ENCODE measurements at places on chromosomes 6 and 20. TPM values are rescaled to one million over a fixed set of nuclear protein-coding genes. Genes with fewer than 3 reads are reported as not detected.

SLC35B3 gene
- 24.1 TPM for total RNA-seq

C20orf144 gene
- 0.09 TPM for total RNA-seq

CNKSR3 gene
- 39.0 TPM for total RNA-seq

GTSF1L gene
- not detected for total RNA-seq

ZSCAN31 gene
- total RNA-seq, result 38.4 TPM

SUMO4 gene
- 1.3 TPM for total RNA-seq

SLC22A16 gene
- not detected for total RNA-seq

BPIFA1 gene
- not detected for total RNA-seq

TENT5A gene
- 26.6 TPM for total RNA-seq

DAAM2 gene
- 12.5 TPM for total RNA-seq

ULBP1 gene
- 0.09 TPM for total RNA-seq

CCN5 gene
- 1.6 TPM for total RNA-seq

TCP11 gene
- not detected for total RNA-seq

MYLIP gene
- 53.2 TPM for total RNA-seq

Data from mucosa of gallbladder (tissue), 1 donor.